Stimulated activated CD8-positive, alpha-beta memory T cell treated with anti-CD3 and anti-CD28 coated beads, Interleukin-4, amount 100 ng/mL, for 1 hour (primary cell): ENCODE measurements at places on chromosomes 3 and 15.

- no peak for DNase-seq
Observed at GRCh38 chr15:38860253-38860652, 295.6 kb upstream of the RASGRP1 start.

GRCh38 chr3:85603378-85603777 lies 644.6 kb downstream of the CADM2 start:
- no peak for DNase-seq

DNA sequence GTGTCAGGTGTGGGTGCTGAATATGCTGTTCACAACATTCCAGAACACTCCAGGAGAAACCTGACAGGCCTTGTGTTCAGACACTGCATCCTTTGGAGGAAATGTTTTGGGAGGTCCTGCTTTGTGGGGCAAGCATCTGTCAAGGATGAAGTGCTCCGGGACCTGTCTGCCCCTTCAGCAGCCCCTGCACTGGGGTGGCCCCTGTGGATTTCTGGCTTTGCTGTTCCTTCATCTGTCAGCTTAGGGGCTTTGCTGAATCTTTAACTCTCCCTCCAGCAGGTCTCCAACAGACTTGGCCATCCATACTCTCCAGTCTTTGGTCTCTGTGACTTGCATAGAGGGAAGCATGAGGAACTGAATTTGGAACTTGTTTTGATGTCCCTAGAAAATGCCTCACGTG lies 3.1 kb downstream of the PRR23E start:
- no peak for DNase-seq

GRCh38 chr15:66294157-66294931 lies 976 bp downstream of the DIS3L start:
- DNase-seq: no peak

DNA sequence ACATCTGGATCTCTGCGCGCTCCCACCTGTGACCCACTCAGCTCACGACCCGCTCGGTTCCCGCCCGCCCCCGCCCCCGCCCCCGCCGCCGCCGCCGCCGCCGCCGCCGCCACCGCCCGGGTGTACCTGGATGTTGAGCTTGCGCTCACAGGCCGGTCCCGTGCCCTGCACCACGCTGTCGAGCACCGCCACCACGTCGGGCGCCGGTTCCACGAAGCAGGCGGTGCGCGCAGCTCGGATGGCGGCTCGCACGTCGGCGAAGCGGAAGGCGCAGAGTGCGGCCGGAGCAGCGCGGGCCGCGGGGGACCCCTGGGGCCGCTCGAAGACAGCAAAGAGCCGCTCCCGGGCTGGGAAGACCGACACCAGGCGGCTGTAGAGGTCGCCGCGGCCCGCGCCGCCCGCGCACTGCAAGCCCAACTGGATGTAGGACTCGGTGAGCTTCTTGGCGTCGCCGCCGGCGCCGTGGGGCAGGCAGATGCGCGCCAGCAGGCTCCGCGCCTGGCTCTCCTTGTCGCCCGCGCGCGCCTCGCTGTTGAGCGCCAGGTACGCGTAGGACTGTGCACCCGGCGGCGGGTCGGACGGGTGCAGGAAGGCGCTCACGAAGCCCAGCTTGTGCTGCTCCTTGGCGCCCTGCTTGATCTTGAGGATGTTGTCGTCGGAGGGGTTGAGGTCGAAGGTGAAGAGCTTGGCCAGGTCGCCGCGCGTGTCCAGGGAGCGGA lies 1.1 kb downstream of the PLXND1 start:
- DNase-seq: no peak

DNA sequence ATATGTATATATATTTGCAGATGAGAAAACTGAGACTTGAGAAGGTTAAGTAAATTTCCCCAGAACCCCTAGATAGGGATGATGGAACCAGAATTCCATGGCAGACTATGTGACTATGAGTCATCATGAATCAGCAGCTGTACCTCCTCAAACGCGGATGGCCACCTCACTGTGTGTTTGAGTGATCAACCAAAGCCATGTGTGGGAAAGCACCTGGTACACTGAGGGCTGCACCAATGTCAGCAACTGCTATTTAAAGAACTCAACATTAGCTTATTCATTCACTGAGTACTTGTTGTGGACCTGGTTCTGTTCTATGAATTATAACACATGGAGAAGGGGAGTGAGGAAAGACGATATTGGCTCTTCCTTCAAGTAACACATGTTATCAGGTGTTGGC lies 377.0 kb downstream of the GAP43 start:
- DNase-seq: no peak

- no peak for DNase-seq
Observed at GRCh38 chr3:21447476-21448151, 303.4 kb downstream of the ZNF385D start.

GRCh38 chr3:161051856-161052255 lies 53.3 kb downstream of the B3GALNT1 start:
- DNase-seq: no peak

- no peak for DNase-seq
Observed at GRCh38 chr3:95148107-95148506, 1085.2 kb downstream of the NSUN3 start.

GRCh38 chr3:105527949-105528348 lies 161.2 kb downstream of the ALCAM start:
- no peak for DNase-seq

DNA sequence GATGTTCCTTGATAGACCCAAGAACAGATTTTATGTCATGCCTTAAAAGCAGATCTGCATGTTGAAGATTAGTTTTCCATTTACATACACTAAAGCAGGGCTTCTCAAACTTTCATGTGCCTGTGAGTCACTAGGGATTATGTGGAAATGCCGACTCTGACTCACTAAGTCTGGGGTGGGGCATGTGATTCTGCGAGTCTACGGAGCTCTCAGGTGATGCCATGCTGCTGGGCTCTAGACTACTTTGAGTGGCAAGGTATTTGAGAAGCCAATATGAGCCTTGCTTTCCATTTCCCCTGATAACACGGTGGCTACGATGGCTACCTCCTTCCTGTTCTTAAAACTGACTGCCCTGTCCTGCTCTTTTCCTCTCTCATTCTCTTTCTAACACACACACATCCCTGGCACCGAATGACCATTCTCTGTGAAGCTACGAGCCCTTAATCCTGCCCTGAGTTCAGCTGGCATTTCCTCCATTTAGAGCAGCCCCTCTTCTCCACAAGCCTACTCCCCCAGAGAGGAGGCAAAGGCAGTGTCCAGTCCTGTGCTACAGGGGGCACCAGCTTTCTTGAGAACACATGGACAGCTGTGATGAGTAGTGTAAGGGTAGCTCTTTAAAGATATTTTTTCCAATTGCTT lies 39.7 kb upstream of the PYGO1 start:
- no peak for DNase-seq

DNA sequence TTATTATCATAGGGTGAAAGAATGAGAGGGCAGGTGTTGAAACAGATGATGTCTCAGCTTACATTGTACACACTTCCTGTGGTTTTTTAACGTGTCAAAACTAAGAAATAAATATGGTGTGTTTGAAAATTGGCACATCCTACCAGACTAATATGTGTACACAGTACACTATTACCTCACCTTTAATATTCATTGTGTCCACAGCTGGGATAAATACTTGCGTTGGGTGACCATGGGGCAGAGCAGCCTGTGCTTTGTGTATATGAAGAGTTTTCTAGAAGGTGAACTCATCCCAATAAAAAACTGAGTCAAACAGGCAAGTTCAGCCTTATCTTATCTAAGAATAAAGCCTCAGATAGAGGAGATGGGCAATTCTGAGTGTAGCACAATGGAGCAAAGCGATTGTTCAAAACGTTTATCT lies 17.3 kb downstream of the SUCNR1 start:
- DNase-seq: no peak

GRCh38 chr15:84889991-84890669 lies 5.7 kb downstream of the SLC28A1 start:
- no peak for DNase-seq

- no peak for DNase-seq
Observed at GRCh38 chr3:43289841-43290470, 3.6 kb downstream of the SNRK start.

DNA sequence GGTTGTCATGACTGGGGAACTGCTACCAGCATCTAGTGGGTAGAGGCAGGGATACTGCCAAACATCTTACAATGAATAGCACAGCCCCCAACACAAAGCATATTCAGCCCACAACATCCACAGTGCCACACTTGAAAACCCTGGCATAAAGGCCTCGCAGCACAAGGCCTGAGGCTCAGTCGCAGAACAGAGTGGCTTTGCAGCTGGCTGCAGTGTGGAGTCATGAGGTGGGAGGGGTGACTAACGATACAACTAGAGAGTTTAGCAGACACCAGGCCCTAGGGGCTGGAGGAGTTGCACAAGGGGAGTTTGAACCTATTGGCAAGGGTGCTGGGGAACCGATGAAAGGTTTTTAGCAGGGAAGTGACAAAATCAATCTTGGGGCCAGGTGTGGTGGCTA lies 32.1 kb downstream of the GRK7 start:
- DNase-seq: no peak

- no peak for DNase-seq
Observed at GRCh38 chr3:154023148-154023547, 98.0 kb upstream of the ARHGEF26 start.

DNA sequence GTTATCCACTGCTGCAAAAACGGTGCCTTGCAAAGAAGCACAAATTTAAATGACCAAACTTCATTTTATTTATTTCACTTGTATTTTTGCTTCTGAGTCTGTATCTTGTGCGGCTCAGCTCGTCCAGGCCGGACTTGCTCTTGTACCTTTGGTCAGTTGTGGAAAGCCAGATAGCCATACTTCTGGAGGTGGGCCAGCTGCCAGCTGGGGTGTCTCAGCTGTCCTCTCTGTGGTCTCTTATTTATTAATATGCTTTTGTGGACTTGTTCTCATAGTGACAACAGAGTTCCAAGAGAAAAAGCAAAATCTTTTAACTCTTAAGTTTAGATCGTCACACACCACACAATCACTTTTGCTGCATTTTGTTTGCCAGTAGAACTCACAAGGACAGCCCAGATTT lies 87.7 kb downstream of the IL1RAP start:
- DNase-seq: no peak
